ENCODE measurements at places on chromosomes 4 and X.

DNA sequence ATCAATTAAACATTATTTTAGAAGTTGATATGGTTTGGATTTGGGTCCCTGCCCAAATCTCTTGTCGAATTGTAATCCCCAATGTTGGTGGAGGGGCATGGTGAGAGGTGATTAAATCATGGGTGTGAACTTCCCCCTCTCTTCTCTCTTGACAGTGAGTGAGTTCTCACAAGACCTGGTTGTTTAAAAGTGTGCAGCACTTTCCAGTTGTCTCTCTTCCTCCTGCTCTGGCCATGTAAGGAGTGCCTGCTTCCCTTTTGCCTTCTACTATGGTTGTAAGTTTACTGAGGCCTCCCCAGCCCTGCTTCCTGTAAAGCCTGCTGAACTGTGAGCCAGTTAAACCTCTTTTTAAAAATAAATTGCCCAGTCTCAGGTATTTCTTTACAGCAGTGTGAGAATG, 141.4 kb downstream of the GALNTL6 start:
- DNase-seq = no peak

DNA sequence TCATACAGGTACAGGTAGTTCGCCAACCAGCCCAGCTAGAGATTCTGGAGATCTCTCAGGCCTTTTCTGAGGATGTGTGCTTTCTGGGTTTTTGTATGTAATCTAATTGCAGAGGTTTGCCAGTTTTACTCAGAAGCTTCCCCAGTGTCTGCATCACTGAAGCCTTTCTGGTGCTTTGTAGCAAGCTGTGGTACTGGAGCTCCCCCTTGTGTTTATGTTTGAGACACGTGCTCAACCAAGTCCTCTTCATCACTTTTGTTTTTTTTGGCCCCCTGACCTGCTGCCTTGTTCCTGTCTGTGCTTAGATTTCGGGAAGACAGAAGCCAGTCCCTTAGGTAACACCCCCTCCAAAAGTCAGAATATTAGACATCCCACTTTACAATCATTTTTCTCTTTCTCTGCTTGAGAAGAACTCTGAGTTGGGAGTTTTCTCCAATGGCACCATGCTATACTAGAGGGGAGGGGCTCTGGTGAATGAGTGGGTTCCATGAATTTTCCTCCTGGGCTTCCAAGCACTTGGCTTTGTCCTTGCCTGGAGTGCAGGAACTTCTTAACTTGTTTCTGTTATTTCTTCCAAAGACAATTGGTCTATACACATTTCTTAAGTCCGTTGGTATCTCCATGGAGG, 128.4 kb upstream of the TBC1D9 start:
- DNase-seq = no peak

DNA sequence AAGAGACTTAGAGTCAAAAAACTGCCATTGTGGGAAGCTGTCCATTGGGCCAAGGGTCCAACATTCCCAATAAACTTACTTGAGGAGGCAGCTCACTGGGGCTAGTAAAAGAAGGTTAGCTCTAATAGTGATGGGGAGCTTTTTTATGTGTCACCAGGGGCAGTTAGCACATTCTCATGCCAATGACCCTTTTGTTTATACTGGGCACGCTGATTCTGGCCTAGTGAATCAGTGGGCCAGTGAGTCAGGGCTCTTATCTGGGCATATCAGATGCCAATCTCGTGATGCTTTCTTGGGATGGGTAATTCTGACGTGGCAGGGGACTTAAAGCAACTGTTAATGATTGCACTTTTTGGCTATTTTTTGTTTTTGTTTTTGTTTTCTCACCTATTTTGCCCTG, 27.8 kb downstream of the TCEAL1 start:
- no peak for DNase-seq

DNA sequence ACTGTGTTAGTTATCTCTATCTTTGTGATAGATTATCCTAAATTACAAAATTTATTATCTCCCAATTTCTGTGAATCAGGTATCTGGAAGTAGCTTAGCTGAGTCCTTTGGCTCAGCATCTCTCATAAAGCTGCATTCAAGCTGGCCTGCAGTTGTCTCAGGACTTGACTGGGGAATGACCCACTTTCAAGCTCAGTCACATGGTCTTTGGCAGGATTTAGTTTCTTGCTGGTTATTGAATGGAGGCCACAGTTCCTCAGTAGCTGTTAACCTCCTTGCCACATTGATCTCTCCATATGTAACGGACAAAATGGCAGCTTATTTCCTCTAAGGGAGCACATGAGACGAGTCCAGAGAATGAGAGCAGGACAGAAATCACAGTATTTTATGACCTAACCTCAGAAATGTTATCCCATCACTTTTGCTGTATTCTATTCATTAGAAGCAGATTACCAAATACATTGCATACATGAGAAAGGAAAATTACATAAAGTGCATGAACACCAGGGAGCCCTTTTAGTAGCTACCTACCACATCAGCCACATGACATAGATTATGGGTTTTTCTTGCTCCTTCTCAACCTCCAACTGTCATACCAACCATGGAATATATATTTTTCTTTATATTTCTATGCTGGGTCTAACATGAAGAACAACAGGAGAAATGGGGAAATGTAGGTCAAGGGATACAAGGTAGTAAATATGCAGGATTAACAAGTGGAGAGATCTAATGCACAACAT, 730.1 kb downstream of the CCSER1 start:
- no peak for DNase-seq

- no peak for DNase-seq
Measured at GRCh38 chr4:90825849-90826248, 698.7 kb downstream of the CCSER1 start.

DNA sequence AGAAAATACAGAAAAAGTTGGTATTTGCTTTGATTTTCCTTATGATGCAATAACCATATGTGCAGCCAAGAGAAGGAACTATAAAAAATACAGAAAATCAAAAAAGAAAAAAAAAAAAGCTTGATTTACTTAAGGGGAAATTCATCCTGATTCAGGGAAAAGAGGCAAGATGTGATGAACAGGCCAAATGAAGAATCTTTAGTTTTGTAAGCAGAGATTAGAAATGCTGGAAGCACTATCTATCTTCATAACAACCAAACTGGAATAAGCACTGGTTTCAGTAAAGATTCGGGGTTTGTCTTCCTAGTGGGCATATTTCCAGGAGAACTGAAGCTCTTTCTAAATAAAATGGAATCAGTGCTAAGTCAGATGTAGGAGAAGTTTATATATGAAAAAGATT, 82.9 kb upstream of the KCNIP4 start:
- DNase-seq = no peak

GRCh38 chr4:158915683-158916241, 146.9 kb downstream of the FNIP2 start:
- DNase-seq = no peak

DNA sequence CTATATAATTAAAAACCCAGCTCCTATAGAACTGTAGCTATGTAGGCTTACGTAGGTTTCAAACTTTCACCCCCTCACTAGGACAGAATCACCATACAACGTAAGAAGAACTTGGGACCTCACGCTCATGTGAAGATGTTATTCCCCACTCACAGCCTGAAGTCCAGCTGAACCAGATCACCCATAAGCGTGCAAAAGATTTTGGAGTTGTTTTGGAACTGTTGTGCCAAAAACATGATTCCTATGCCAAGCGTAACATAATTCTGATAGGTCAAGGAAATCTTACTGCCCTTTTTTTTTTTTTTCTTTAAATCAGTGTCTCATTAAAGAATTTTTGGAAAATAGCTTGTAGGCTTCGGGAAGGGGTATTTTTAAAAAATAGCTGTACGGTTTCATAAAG, 57.0 kb downstream of the LCORL start:
- DNase-seq = no peak

DNA sequence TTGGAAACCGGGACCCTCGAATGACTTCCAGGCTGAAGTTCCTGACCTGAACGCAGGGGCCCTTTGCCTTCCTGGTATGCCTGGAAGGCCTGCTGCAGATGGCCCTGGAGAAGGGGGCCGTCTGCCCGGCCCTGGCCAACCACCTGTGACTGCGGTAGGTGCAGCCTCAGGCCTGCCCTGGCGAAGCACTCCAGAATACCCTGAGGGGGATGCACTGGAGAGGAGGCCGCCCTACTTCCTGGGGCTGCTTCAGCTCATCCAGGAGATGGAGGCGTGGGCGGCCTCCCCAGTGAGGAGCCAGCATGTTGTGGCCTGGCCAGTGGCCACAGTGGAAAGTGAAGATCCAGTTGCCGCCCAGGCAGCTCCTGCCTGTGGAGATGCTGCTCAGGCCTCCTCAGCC, 26.4 kb upstream of the PNMA3 start:
- no peak for DNase-seq

GRCh38 chr4:123430031-123430430, 33.4 kb downstream of the SPRY1 start:
- DNase-seq = no peak
